ENCODE measurements at places on chromosomes 13 and 19.

- no peak for DNase-seq
These were observed 25.9 kb upstream of the GATAD2A start for GRCh38 chr19:19379527-19379926.

- DNase-seq: no peak
These were observed 13.5 kb upstream of the PRR19 start for GRCh38 chr19:42288387-42288786.

DNA sequence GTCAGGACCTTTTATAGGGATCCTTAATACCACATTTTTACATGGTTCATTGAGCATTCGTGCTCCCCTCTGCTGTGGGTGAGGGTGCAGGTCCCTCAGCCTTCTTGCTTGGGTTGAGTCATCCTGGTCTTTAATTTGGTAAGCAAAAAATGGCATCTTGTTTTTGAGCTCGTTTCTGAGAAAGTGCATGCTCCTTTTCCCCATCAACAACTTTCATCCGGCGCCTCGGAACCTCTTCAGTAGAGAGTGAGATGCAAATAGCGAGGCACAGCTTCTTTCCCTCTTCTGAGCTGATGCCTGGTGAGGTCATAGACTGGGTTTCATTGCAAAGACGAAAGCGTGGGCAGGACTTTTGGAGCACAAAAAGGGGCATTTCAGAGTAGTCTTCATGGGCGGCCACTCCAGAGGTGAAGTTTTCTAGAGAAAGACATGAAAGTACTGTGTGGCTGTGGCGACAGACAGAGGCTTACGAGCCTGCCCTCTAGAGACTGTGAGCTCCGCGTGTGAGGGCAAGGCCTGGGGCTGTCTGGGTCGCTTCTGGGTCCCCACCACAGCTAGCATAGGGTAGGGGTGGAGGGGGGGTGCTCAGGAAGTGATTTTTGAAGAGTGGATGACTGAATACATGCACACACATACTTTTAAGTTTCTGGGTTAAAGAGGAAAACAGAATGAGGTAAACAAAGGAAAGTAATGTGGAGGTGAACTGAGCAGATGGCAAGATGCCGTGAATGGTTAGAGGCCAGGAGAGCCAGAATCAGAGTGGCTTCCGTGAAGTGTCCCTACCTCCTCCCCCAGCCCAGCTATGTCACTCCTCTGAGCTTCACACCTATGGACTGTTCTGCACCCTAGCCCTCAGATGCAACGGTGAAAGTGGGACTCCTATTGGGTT is 44.3 kb downstream of the BBC3 start:
- peak; percentile 80 for DNase-seq

GRCh38 chr19:42074513-42075363 is 1.2 kb upstream of the ZNF574 start:
- no peak for DNase-seq

DNA sequence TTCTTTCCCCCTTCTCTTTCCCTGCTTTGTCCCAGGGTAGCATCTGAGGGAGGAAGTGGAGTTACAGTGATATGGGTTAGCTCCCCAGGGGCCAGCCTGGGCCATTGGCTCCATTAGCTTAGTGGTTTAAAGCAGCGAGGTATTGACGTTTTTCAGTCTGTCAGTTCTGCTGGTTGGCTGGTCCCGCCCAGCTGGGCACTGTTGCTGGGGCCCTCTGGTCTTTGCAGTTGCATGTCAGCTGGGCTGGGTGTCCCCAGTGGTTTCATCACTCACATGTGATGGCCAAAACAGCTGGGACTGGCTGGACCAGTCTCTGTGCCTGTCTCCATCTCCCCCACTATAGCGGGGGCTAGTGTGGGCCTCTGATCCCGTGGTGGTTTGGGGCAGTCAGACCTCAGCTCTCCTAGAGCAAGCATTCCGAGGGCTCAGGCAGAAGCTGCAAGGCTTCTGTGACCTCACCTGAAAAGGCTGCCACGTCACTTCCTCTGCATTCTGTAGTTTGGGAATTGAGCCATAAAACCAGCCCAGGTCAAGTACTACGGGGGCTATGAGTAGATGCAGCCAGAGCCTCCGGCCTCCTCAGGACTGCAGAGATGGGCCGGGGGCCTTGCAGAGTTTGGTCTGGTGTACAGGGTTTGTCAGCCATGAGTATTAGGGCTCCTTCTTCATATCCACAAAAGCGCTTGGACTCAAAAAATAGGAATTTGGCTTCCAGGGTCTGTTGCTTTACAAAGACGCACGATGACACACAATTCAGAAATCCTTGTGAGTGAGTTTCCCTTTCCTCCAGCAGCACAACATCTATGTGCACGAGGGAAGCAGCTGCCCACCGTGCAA is 30.0 kb downstream of the TSSK6 start:
- no peak for DNase-seq

GRCh38 chr13:105655046-105655445 is 880.4 kb downstream of the EFNB2 start:
- no peak for DNase-seq

DNA sequence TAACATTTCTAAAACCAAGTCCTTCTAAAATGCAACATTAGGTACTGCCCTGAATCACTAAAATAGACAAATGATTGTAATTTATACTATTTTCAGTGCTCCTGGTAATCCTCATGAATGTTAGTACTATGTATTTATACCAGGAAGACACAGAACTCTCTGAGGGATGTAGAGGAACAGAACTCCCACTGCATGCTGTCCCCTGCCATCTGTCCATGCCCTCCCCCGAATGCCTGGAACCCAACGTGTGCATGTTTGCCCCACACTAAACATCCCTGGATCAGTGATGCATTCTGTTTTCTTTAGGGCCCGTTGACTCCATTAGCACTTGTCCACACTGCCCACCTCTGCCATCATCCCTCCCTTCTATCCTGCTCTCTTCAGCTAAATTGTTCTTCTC is 26.5 kb downstream of the ENOX1 start:
- DNase-seq: no peak

DNA sequence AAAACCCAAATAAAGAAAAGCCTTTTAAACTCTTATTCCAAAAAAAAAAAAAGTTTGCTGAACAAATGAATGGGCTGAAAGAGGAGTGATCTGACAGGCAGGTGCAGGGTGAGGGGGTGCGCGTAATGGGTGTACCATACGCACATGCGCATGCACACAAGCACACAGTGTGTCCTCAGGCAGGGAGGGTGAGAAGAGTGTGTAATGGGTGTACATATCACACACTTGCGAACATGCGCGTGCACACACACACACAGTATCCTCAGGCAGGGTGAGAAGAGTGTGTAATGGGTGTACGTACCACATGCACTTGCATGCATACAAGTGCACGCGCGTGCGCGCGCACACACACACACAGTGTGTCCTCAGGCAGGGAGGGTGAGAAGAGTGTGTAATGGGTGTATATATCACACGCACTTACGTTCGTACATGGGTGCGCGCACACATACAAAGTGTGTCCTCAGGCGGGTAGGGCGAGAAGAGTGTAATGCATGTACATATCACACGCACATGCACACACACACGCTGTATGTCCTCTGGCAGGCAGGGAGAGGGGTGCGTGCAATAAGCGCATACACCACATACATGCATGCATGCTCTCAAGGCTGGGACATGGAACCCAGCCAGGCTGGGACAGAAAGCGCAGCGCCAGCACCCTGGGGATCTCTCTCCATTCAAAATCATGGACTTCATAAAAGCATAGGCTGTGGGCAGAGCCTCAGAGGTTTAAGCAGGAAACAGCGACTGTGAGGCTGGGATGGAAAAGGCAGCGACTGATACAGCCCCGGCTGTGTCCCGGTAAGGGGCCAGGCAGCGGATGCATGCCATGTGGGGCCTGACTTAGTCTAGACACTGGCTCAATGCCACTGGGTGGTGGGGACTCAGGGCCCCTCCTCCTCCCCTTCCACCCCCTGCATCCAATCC is 70.4 kb downstream of the CEBPG start:
- DNase-seq: no peak

- no peak for DNase-seq
These were observed 1358.5 kb upstream of the PCDH9 start for GRCh38 chr13:68588623-68589022.

- no peak for DNase-seq
These were observed 29.5 kb upstream of the AKT2 start for GRCh38 chr19:40314656-40315055.

DNA sequence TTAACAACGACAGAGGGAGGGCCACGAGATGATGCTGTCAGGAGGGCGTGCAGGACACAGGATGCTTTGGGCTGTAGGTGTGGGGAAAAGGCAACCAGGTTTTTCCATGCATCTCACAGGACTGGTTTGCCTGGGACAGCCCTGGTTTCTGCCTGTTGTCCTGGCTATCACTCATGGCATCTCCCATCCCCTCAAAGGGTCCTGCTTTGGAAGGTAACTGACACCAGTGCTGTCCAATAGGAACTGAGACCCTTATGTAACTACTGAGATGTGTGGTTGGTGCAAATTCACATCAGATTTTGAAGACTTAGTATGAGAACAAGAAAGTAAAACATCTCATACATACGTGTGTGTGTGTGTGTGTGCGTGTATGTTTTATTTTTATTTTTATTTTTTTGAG is 144.2 kb downstream of the URI1 start:
- no peak for DNase-seq
